ENCODE measurements at places on chromosomes 1 and 21.

- no peak for DNase-seq
These were observed 356.4 kb upstream of the SGIP1 start for GRCh38 chr1:66177510-66177909.

- no peak for DNase-seq
These were observed 4.0 kb downstream of the SSX2IP start for GRCh38 chr1:84686223-84686622.

DNA sequence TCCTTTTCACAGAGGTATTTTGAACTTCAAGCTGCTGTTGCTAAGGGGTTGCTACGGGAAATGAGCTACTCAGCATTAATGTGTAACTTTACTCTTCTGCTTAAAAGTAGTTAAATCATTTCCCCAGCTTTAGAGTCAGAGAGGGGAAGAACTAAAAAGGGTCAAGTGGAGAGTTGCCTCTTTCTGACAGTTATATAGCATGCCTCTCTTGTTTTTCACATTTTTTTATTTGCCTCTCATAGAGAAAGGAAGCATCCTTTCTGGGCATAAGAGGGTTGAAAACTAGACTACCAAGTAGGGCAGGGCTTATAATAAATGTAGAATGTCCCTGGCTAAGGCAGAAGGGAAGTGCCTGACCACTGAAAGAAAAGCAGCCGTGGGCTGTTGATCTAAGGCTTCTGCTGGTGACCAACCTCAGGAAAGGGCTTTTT, 10.1 kb upstream of the ELAVL4 start:
- DNase-seq, result no peak

- DNase-seq, result no peak
These were observed 19.7 kb downstream of the ENSA start for GRCh38 chr1:150609732-150610131.

DNA sequence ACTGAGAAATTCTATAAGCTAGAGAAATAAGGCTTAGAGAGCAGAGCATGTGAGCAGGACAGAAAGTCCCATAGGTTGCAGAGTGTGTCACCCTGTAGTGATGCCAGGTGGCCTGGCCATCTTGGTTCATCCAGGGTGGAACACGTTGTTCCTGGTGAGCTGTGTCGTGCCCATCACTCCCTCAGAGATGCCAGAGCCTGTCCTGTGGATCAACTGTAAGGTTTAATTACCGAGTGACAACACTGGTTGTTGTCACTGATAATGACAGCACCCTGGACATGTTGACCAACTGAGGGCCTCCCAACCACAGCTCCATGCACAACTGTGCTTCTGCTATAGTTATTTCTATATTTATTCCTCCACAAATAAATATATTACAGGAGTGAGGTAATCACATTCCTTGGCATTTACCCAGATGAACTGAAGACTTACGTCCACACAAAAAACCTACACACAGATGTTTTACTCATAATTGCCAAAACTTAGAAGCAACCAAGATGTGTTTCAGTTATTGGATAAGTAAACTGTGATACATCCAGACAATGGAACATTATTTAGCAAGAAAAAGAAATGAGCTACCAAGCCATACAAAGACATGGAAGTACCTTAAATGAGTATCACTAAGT, 6.2 kb downstream of the C1orf198 start:
- no peak for DNase-seq

DNA sequence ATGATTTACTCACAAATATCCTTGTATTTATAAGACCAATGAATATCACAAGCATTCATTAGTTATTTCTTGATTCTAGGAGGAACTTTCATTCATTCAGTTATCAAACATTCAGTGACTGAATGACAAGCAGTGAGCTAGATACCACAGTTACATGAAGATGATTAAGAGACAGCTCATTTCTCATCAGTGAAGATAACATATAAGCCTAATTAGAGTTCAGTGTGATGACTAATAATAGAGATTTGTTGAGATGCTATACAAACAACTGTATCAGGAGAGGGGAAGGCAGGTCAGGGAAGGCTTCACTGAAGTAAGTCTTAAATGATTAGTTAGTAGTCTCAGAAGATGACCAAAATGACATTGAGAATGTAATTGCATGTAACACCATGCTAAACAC, 14.6 kb upstream of the C1orf105 start:
- no peak for DNase-seq

DNA sequence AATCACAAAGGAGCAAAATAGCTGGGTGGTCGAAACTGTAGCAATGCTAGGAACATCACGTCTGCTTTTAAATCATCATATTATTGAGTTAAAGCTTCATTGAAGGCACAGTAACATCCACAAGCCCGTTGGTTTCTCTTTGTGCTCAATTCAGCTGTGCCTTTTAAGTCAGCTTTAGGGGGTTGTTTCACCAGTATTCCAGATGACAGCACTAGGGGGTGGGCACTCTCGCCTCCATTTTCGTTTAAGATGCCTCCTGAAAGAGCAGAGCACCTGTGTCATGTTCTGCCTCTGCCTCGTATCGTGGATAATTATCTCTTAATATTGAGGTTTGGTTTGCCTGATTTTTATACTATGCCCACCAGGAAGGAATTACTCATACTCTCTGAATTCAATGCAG, 139.8 kb upstream of the PTBP2 start:
- no peak for DNase-seq

DNA sequence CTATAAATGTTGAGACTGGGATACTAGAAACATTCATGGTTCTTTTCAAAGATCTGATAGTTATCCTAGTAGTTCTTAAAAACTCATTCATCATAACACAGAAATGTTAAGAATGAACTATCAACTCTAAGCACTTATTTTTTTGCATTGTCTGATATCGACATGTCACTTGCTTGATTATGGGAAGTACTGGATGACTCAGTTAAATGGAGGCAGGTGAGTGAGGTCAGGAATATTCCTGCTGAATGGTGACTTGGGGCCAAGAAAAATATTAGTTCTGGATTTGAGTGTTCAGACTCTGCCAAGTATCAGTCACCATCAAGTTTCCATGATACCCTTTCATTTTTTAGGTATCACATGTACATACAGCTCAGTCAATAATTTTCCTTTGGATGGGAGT, 63.6 kb downstream of the NEK7 start:
- DNase-seq, result no peak

DNA sequence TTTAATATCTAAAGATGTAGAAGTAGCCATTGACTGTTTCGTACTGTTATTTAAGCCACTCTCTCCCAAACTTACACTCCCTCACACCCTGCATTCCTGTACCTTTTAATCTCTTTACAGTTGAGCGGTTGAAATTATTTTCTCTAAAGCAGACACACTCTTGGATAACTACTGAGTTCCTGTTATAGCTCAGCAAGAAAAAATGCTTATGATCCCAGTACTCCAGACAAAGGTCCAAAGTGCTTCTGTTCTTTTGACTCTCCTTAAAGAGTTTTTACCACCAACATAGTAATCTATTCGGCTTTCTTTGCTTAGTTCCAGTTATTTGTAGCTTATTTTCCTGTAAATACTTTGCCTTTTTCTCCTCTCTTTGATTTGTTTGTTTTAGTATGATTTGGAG, 100.1 kb downstream of the ATF6 start:
- no peak for DNase-seq

GRCh38 chr21:16578912-16579311, 849.1 kb downstream of the USP25 start:
- DNase-seq, result no peak

DNA sequence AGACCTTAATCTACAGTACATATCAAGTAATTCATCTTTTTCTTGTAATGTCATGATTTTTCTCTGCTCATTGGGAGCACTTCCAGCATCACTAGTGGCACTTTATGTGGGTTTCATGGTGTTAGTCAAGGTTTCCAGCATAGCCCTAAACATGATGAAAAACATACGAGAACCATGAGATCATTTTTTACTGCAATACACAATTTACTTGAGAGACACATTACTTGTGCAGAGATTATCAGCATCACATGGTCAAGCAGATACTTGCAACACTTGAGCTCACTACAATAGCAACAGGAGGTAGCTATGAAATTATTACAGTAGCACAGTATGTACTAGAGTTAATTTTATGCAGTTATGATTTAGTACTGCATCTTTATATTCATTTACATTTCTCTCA, 36.4 kb downstream of the ITGB3BP start:
- no peak for DNase-seq

DNA sequence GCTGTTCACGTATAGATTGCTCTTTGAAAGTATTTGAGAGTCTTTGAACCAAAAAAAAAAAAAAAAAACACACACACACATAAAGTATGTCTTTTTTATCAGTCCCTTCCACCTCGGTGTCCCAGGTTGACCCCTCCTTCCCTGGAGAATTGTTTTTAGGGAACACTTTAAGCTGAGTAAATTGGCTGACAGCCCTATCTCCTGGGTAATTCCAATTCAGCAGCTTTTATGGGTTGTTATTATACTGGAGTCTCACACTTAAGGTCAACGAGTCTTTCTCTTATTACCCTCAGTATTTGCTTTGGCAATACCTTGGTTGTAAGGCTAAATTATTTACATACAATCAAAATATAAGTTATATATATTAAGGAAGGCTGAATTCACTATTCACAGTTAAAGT, 69.4 kb downstream of the SLC30A10 start:
- no peak for DNase-seq

GRCh38 chr21:26887251-26887650, 42.0 kb upstream of the ADAMTS1 start:
- no peak for DNase-seq

DNA sequence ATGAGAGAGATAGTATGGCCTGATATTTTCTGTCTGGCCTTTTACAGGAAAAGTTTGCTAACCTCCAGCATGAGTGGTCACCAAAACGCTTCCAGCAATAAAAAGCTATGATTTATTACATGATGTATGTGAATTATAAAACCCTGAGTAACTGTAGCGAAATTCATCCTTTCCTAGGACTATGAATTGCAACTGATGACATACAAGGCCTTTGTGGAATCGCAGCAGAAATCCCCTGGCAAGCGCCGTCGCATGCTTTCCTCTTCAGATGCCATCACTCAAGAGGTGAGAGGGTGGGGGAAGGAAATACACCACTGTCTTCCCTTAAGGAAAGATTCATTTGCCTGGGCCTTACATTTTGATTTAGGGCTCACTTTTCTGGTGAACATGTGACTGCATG, 117.9 kb downstream of the MACF1 start:
- DNase-seq, result no peak

GRCh38 chr1:171345536-171345935, 31.6 kb downstream of the FMO4 start:
- no peak for DNase-seq

DNA sequence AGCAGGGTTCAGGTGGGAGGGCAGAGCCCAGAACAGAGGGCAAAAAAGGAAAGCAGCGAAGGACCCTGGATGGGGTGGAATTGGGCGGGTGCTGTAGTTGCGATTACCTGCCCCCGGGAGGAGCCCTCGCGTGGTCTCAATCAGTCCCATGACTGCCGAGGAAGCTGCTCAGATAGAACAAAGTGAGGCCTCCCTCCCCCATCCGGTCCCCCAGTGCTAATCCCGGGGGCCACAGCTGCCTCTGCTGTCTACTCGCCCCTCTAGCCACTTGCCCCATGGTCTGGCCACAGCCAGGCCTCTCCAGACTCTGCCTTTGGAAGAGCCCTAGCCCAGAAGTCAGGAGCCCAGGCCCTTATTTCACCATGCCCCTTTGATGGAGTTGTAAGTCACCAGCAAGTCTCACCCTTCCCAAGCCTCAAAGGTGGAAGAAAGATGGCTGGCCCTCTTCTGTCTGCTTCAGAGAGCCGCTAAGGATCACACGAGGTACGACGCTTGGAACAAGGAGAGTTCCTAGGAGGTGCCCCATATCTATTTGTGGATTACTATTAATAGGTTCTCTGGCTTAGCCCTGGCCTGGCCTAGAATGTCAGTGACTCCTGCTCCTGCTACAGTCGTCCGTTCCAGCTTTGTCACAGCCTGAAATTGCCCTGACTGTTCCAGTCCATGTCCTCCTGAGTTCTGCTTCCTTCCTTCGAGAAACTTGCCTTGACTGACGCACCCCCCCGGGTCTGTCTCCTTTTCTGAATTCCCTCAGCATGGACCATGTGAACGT, 16.4 kb downstream of the ECHDC2 start:
- no peak for DNase-seq

DNA sequence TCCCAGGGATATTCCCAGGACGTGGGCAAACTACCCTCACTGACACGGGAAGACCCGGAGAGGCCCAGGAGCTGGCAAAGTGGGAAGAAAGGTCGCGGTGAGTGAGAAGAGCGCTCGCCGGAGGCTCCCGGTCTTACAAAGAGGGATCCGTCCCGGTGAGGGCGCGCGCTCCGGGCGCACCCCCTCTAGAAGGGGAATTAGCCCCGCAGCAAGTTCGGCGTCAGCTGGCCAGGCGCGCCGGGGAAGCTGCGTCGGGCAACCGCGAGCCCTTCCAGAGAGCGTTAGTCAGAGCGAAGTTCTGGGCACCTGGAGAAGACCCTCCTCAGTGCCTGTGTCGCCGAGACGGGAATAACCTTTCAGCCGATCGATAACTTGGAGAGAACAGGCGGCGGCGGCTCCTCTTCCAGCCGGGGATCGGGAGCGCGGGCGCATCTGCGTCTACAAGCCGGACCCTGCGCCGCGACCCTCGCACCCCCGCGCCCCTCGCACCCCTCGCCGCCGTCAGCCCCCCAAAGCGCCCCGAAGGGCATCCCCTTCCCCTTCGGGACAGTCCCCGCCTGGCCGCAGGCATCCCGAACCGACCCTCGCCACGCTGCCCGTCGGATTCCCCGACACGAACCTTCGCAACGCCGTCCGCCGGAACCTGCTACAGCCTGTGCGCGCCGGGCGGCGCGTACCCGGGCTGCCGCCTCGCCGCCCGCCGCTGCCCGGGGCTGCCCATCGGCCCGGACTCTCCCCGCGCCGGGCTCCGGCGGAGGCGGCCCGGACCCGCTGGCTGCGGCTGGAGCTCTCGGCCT, 485 bp downstream of the SIPA1L2 start:
- DNase-seq, result no peak

DNA sequence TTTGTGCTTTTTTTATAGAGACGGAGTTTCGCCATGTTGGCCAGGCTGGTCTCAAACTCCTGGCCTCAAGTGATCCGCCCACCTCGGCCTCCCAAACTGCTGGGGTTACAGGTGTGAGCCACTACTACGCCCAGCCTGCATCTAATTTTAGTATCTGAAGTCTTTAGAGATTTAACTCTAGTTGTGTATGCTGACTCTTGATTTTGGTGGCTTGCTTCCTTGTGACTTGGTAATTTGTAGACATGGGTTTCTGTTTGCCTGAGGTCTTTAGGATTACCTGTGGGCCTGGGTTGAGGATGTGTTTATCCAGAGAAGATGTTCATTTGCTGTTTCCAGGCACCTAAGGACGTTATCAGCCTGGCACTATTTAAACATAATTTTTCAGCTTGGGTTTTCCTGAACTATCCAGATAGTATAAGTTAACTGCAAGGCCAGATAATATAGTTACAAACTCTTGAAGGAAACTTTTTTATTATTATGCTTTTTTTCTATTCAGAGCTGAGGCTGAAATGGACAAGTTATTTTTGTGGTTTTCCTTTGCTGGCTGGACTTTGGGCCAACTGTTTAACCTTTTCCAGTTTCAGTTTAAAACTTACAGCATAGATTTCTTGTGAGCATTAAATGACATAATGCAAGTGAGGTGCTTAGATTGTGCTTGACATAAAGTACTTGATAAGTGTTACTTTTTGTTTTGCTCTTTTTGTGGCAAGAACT, 7.5 kb upstream of the VASH2 start:
- DNase-seq, result no peak

GRCh38 chr1:172005856-172006255, 164.6 kb downstream of the DNM3 start:
- no peak for DNase-seq

- no peak for DNase-seq
These were observed 38.3 kb downstream of the MORN1 start for GRCh38 chr1:2352897-2353550.
